ENCODE measurements at places on chromosomes 7 and 10.

GRCh38 chr7:104820836-104821535, 193.0 kb upstream of the KMT2E start:
- no peak for DNase-seq

DNA sequence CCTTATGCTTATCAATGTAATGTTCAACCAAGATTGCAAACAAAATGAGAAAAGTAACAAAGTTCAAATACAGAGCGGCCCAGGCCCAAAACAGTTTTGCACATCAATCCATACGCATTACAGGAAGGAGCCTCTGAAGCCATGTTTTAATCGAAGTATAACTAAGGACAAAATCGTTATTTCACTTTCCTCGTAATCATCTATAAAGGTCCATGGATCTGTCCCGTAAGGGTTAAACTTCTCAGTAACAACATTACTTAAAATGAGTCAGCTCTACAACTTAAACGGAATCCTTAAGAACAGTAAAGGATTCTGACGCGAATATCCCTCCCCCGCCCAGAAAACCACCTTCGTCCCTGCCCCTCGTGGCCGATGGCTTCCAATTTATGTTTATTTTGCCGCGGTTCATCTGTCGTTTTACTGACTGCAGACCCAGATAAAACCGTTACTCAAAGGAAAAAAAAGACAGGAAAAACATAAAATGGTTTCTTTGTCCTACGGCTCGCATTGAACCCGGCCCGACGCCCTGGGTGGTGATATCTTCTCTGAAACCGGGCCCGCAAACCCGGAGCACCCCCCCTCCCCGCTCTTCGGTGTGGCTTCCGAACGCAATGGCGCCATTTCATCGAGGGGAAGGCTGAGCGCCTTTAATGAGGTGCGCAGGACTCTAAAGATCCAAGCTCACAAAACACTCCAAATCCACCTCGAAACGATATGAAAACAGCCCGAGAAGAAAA, 1.1 kb downstream of the HNRNPA2B1 start:
- DNase-seq, result no peak

- DNase-seq, result no peak
These were observed 7.4 kb downstream of the CRTAC1 start for GRCh38 chr10:98023024-98023423.

- no peak for DNase-seq
These were observed 240.5 kb upstream of the GPR26 start for GRCh38 chr10:123425680-123426079.

DNA sequence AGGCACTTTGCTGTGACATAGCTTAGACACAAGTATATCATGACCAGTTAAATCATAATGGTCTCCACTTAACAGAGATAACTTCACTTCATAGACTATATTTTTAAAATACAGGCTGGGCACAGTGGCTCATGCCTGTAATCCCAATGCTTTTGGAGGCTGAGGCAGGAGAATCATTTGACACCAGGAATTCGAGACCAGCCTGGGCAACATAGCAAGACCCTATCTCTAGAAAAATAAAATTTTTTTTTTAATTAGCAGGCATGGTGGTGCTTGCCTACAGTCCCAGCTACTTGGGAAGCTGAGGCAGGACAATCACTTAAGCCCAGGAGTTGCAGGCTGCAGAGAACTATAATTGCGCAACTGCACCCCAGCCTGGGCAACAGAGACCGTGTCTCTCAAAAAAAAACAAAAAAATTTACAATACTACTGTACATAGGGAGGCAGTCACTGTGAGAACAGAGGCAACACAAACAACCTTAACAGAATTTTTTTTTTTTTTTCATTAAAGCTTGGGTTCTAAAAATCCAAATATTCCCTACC, 105.1 kb downstream of the USP6NL start:
- no peak for DNase-seq

DNA sequence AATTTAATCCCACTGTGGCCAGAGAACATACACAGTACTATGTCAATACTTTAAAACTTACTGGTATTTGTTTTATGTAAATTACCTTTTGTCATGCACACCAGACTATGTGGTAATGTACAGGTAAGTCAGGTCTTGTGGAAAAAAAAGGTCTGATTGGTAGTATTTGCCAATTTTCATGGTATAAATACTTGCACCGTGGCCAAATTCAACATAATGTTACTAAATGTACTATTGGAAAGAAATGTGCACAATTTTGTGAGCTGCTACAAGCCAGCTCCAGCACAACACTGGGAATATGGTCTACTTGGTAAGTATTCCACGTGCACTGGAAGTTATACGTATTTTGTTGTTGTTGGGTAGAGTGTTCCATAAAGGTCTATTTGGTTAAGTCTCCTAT, 392.5 kb downstream of the RPS24 start:
- DNase-seq, result no peak

DNA sequence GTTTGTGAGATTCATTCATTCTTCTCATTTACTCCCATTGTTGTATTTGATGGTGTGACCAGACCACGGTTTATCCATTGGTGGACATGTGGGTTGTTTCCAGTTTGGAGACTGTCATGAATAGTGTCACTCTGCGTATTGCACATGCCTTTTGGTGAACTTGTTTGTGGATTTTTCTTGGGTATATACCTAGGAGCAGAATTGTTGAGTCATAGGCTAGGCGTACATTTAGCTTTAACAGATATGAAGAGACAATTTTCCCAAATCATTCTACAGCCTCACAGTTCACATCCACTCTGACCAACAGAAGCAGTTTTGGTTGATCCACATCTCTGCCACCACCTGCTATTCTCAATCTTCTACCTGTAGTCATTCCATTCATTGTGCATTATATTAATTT, 66.0 kb upstream of the FAM20C start:
- DNase-seq, result no peak

- DNase-seq, result no peak
These were observed 29.6 kb upstream of the INPP5A start for GRCh38 chr10:132507956-132508490.

DNA sequence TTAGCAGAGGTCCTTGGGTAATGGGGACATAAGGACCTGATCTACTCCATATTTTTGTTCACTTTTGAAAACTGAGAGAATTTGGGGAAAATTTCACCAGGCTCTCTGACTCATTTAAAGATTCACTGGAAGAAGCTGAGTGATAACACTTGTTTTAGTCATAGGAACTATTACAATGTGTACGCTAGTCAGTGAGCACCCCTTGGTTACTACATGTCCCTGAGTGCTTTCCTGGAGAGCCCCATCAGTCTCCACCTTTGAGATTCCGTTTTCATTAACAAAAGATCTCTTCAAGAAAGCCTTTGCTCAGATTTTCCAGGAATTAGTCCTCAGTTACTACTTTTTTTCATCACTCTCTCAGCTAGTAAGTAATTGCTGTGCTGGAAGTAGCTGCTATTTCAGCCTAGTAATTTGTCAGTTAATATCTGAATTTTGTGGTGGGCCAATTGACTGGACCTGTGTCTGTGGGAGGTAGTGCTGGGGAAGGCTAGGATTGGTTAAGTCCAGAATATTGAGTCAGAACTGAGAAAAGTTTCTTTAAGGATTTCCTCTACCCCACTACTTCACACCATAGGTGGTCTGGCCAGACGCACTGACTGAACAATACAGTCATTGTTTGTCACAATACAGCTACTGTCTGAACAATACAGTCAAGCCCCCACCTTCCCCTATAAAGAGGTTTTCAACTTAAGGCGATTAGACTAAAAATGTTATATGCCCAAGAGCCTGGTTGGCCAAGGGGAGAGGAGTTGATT, 235.0 kb downstream of the CCDC7 start:
- no peak for DNase-seq

GRCh38 chr7:94228223-94228622, 166.5 kb upstream of the COL1A2 start:
- no peak for DNase-seq

GRCh38 chr7:146117576-146117975, 975 bp downstream of the CNTNAP2 start:
- DNase-seq, result no peak

DNA sequence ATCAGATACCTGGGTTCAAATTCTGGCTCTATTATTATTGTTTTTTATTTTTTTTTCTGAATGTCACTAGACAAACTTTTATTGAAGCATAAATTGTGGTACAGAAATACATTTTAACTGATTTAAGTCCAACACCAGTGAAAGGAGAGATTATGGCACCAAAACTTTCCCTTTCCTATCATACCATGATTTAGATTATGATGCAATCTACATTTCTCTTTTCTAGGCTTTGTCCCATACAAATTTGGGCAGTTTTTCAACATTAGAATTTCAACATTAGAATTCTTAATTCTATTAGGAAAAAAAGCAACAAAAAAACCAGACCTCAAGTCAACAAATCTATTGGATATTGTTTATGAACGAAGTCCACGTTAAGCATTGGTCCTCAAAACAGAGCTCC, 11.0 kb downstream of the AS3MT start:
- DNase-seq, result no peak

- DNase-seq, result no peak
These were observed 55.9 kb upstream of the MXI1 start for GRCh38 chr10:110151467-110151866.

- DNase-seq, result no peak
These were observed 93.3 kb downstream of the ZMIZ1 start for GRCh38 chr10:79162022-79162421.

- no peak for DNase-seq
These were observed 836.1 kb upstream of the KCND2 start for GRCh38 chr7:119436882-119437281.

GRCh38 chr7:151342102-151342646, 562 bp downstream of the NUB1 start:
- no peak for DNase-seq

DNA sequence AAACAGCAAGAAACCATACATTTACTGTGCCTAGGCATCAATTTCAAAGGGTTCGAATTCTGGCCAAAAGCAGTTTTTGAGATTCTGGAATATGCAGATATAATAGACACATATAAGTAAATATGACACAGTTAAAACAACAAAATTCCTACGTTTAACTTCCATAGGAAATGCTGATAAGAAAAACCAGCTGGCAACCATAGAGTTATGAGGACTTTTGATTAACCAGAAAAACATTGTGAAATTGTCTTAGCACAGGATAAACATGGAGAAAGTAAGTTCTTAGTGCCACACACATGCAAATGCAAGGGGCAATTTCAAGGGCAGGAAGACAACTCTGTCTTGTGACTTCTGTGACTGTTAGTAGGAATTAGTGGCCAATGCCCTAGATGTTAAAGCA, 702.1 kb downstream of the TNS3 start:
- no peak for DNase-seq

DNA sequence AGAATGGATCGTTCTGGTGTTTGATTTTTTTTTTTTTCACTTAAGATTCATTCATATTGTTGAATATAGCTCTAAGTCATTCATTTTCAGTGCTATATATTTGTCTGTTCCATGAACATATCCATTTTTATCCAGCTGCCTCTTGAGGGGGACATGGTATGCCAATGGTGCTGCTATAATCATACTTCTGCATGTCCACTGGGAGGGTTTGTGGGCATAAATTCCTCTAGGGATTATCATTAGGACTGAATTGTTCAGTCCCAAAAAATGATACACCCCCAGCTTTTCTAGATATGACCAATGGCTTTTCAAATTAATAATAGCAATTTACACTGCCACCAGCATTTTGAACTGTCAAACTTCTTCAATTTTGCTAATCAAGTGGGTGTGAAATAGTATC, 41.1 kb downstream of the CAV1 start:
- DNase-seq, result no peak

GRCh38 chr7:2734751-2735571, 47.0 kb downstream of the AMZ1 start:
- no peak for DNase-seq

GRCh38 chr10:101690461-101690860, 4.5 kb downstream of the FBXW4 start:
- DNase-seq, result no peak
